ENCODE measurements at places on chromosomes 13 and 19.

DNA sequence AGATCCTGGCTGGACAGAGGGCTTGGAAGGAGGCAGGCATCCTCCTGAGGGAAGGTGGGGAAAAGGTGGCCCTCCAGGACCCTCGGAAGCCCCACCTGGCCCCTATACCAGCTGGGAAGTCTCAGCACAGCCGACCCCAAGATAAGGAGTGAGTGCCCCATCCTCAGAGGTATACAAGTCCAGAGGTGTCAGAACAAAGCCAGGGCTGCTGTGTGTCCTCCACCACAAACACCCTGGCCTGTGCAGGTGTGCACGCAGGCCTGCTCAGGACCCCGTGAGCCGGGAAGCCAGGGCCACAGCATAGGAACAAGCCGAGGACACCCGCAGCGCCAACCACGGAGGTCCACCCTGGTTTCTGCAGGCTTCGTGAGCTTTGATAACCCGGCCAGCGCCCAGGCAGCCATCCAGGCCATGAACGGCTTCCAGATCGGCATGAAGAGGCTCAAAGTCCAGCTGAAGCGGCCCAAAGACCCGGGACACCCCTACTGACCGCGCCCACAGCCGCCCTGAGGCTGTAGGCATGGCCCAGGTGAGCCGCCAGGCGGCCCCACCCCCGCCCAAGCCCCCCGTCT, 68.6 kb downstream of the CELF5 start:
- no peak for DNase-seq

DNA sequence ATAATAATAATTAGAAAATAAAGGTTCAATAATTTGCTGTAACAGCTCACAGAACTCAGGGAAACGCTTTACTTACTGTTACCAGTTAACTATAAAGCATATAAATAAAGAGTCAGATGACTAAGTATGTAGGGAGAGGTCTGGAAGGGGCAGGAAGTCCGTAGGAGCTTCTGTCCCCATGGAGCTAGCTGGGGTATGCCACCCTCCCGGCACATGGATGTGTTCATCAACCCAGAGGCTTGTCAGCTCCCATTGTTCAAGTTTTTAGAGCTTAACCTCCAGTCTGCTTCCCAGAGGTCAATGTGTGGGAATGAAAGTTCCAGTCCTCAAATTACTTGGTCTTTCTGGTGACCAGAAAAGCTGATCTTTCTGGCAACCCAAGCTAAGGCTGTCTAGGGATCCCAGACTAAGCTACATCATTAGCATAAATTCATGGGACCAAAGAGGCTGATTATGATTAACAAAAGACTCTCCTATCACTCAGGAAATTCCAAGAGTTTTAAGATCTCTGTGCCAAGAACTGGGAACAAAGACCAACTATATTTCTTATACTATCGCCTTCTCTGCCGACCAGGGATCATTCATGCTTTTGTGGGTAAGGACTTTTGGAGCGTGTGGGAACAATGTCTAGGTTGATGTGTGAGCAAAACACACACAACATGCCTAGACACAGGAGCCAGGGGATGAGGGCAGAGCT, 31.7 kb upstream of the ZNF507 start:
- no peak for DNase-seq

- DNase-seq: no peak
These were observed 233.3 kb upstream of the NBEA start for GRCh38 chr13:34708566-34709313.

GRCh38 chr13:70580825-70581224, 472.6 kb upstream of the KLHL1 start:
- no peak for DNase-seq

- DNase-seq: no peak
These were observed 59.5 kb downstream of the KCNC3 start for GRCh38 chr19:50269653-50270052.

DNA sequence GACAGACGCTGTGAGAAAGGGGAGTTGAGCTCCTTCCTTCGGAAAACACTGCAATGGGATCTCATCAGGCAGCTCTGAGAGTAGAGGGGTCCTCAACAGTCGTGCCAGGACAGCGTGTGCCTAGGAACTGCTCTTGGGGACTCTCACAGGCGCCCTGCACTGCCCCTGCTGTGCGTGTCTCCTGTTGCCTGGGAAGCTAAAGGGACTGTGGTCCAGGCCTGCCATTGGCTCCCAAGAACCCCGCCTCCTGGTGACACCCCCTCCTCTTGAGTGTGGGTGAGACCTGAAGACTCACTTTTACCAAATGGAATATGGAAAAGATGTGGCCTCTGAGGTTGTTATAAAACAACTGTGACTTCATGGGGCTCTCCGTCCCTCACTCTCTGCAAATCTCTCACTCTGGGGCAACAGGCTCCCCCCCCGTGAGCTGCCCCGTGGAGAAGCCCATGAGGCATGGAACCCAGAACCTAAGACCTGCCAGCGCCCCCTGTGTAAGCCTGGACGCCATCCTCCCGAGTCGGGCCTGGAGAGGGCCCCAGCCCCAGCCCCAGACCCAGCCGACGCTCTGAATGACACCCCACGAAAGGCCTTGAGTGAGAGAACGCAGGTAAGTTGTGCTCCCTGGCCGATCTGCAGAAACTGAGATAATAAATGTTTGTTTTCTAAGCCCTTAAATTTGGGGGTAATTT, 302.7 kb downstream of the FGF9 start:
- no peak for DNase-seq

- DNase-seq: no peak
These were observed 31.6 kb downstream of the CCNE1 start for GRCh38 chr19:29843180-29844051.
